ENCODE measurements at places on chromosomes 3 and 15.

DNA sequence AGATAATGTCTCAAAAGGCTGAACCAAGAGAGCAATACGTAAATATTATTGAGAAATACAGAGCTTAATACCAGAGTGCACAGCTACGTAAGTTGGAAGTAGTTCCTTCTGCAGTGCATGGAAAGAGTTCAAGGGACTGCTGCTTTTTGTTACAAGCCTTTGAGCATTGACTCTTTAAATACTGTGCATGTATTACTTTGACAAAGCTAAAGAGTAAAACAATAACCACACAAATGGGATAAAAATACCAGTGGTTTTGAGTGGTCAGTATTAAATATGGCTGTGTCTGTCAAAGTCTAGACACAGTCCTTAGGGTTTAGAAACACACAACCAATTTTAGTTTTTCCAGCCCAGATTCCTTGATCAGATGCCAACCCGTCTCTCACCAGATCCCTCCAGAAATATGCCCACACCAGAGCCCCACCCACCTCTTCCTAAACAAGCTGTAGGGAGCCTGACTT, 62.1 kb downstream of the SSR3 start:
- no peak for DNase-seq

DNA sequence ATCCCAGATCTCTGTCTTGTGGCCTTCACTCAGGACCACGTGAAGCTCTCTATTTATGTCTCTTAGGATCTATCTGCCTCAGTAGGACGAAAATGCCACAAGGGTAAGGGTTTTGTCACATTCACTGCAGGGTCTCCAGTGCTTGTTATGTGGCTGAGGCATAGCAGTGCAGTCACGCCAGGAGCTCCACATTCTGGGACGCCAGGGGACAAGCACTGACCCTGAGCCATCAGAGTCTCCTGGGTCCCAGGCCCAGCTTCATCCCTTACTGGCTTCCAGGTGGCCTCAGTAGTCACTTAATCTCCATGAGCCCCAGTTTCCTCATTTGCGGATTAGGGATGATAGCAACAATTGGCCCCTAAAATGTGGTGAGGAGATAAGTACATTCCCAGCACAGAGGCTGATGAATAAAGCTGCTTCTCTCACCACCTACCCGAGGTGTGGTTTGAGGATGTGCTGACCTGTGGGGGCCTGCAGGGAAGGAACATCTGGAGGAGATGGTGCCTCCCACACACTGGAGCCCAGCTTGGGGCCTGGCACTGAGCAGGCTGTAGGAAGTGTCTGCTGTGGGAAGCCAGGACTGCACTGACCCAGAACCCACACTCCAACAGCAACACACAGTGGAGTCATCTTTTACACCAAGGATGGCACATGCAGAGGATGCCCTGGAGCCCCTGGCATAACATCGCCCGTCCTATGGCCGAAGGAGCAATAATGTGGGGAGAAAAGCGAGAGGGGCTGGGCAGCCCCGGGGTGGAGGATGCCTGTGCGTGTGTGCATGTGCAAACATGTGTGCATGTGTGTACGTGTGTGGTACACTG, 93.2 kb upstream of the IQSEC1 start:
- DNase-seq: no peak

- DNase-seq: no peak
Observed at GRCh38 chr3:65814845-65815578, 223.7 kb downstream of the MAGI1 start.

- no peak for DNase-seq
Observed at GRCh38 chr3:15052335-15053242, 12.5 kb downstream of the MRPS25 start.

GRCh38 chr15:98124581-98124980, 164.1 kb downstream of the ARRDC4 start:
- DNase-seq: no peak

- DNase-seq: no peak
Observed at GRCh38 chr15:78390826-78391225, 47.2 kb upstream of the IREB2 start.

GRCh38 chr3:4834403-4834866, 144.8 kb upstream of the BHLHE40 start:
- DNase-seq: peak; percentile 36

- DNase-seq: no peak
Observed at GRCh38 chr3:174266476-174266875, 592.7 kb upstream of the NAALADL2 start.

All from RPMI8226 (cell line).